Stimulated activated CD8-positive, alpha-beta memory T cell treated with anti-CD3 and anti-CD28 coated beads, Interleukin-2, amount 100 ng/mL, for 48 hours (primary cell): ENCODE measurements at places on chromosomes 5 and 9.

- no peak for DNase-seq
Measured at GRCh38 chr5:173243831-173244305, 8.9 kb upstream of the NKX2-5 start.

DNA sequence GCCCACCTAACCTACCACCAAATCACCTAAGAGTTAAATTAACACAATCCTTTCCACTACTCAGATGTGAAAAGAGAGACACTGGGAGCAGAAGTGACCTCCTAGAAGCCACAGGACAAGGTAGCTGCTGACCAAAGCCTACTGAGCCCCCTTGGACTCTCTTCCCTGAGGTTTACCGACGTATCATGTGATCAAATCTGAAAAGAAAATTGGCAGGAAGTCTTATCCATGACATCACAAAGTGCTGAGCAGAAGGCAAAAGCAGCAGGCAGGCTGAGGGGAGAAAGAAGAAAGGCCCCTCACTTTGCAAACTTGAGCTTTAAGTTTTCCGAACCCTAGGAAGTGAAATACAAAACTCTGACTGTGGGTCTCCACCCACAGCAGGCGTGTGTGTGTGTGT, 11.1 kb downstream of the PRELID2 start:
- DNase-seq, result no peak

- no peak for DNase-seq
Measured at GRCh38 chr9:112382501-112383364, 2.8 kb downstream of the HSDL2 start.

DNA sequence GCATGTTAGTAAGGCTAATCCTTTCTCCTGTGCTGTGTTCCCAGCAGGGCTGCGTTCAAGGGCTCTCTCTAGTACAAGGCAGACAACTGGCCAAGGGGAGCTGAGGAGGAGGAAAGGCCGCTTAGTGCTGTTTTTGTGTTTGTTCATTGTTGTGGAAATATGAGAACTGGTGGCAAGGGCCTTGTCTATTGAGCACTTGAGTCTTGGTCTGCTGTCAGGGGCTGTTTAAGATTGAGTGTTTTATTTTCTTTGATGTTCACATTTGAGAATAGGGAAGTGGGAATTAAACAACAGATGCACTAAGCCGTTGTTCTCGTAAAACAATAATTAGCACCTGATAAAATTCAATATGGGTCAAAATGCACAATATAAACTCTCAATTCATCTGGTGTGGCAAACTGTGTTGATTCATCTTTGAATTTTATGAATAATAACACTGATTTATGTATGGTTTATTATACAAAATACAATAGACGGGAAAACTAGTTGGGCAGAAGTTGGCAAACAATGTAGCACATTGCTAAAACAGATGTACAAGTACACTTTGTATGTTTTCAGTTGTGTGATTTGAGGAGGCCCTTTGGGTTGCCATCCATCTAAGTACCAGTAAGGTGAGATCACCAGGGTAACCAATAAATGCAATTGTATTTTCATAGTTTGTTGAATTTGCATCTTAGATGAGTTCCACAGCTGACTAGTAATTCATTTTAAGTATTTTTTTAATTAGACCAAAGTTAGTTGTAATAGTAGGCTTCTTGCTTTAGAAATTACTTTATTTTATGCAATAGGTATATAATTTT, 97.6 kb upstream of the GRHPR start:
- no peak for DNase-seq

- DNase-seq, result no peak
Measured at GRCh38 chr5:38673671-38674071, 117.2 kb upstream of the LIFR start.

DNA sequence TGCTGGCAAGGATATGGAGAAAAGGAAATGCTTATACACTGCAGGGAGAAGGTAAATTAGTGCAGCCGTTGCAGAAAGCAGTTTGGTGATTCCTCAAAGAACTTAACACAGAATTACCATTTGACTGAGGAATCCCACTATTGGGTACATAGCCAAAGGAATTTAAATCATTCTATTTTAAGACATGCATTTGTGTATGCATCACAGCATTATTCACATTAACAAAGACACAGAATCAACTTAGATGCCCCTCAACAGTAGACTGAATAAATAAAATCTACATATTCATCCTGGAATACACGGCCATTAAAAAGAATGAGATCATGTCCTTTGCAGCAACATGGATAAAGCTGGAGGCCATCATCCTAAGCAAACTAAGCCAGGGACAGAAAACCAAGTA, 510.1 kb upstream of the CDH9 start:
- no peak for DNase-seq

- DNase-seq, result peak; percentile 52
Measured at GRCh38 chr9:129208207-129209032, 30.4 kb upstream of the IER5L start.

- no peak for DNase-seq
Measured at GRCh38 chr9:114864471-114864870, 58.6 kb upstream of the TNFSF15 start.

- DNase-seq, result no peak
Measured at GRCh38 chr5:76367623-76368371, 35.3 kb upstream of the IQGAP2 start.

- DNase-seq, result no peak
Measured at GRCh38 chr5:68770551-68770950, 323.3 kb upstream of the SLC30A5 start.

DNA sequence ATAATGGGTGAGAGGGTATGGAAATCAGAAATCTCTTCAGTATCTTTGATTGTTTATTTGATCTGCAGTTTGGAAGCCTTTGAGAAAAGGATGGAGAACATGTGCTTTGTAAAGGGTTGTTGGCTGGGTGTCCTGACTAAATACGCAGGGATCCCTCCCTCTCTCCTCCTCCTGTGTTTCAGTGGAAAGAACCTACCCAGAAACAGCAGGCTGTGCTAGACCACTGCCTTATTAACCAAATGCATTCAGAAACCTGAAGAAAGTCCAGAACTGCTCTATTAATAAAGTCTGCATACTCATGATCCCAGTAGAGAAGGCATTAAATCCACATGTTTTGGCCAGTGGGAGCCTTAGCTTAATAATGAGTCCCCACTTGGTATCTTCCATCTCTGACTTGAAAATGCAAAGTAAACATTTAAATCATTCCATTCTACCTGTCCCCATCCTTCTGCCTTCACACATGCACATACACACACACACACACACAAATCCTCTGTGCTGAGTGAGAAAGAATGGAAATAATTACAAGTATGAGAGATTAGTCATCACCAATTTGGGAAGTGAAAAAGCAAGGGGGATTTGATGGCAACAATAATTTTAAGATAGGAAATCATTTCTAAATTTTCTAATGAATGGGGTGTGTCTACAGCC, 10.0 kb upstream of the LECT2 start:
- no peak for DNase-seq

- DNase-seq, result no peak
Measured at GRCh38 chr9:117395151-117395650, 19.7 kb downstream of the ASTN2 start.

GRCh38 chr9:91177661-91178280, 183.9 kb downstream of the AUH start:
- DNase-seq, result no peak

DNA sequence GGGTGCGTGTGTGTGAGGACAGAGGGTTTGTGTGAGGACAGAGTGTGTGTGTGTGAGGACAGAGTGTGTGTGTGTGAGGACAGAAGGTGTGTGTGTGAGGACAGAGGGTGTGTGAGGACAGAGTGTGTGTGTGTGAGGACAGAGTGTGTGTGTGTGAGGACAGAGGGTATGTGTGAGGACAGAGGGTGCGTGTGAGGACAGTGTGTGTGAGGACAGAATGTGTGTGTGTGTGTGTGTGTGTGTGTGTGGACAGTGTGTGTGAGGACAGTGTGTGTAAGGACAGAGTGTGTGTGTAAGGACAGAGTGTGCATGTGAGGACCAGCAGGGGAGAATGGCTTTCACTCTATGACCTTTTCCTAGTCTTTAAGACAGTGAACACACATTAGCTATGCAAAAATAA, 63.1 kb upstream of the UBAC1 start:
- no peak for DNase-seq

DNA sequence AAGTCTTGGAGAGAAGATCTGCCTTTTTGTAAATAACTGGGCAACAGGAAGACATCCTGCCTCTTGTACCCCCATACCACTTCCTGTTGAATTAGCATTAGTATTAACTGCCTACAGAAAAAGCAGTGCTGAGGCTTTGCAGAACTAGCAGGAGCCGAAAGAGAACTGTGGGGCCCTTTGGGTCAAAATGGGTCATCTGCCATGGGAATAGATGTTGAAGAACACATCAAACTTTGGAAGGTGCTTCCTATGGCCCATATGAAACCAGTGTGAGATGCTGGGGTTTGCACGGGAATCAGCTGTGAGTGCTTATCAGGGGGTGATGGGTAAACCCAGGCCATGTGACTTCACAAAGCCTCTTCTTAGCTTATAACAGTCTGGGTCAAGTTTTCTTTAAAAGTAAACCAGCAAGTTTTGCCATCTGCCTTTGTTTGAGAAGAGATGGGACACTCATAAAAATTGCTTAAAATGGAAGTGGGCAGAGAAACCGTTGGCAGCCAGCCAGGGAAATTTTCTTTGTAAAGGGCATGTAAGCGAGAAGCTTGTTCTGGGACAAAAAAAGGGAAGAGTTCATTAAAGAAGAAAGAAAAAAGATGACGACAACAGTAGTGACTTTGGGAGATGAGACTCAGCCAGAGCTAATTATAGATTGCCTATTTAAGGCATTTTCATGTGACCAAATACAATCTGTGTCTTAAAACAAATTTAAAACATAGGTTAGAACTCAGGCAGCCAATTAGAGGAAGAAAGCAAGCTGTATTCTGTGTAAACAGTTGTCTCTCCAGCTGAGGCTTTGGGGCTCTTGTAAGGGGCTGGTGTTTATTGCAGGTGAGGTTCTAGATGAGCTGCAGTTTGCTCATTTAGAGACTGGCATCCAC, 4.4 kb downstream of the SLC25A25 start:
- DNase-seq, result peak; percentile 30

- no peak for DNase-seq
Measured at GRCh38 chr5:139752506-139753473, 42.8 kb upstream of the PSD2 start.

DNA sequence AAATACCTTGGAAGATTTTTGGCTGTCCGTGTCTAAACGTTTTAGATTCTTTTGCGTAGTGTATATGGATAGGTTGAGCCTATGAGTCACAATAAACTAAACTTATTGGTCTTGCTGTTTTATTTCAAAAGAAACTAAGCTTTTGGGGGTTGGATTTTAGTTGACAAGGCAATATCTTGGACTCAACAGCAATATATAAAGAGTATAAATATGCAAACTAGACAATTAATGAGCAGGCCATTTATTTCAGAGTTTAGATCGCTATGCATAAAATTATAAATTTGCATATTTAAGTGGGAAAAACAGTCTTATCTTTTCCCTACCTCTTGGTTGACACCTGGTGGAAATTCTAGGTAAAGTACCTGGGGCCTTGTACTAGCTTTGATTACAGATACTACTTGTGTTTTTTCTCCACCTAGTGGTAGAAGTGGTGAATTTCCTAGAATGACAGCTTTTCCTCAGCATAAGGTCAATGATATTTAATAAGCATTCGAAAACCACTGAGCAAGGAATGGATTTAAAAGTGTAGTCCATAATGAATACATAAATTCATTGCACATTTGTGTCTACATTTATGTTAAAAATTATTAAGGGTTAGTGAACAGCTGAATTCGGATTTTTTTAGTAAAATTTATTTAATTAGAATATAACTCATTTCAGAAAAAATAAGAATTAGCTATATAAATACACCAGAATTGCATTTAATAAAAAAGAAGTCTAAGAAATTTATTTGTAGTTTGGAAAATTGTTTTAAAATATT, 1.7 kb upstream of the ARRDC3 start:
- DNase-seq, result no peak

- no peak for DNase-seq
Measured at GRCh38 chr5:135264451-135265440, 134.3 kb downstream of the MACROH2A1 start.

DNA sequence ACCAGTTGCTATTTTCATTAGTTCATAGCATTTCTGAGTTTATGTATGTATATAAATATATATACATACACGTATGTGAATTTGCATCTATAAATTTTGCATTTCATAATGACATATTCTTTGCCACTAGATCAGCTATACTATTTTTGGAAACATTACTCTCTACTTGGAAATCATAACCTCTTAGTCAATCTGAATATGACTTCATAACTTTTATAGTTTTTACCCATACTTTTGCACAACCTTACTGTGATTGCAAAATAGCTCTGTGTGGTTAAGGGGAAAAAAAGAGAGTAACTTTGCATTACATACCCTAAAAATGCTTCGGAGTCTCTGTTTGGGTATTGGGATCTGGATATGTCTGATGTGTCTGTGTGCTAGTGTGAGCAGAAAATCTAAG, 44.9 kb upstream of the ADAMTSL1 start:
- DNase-seq, result no peak

DNA sequence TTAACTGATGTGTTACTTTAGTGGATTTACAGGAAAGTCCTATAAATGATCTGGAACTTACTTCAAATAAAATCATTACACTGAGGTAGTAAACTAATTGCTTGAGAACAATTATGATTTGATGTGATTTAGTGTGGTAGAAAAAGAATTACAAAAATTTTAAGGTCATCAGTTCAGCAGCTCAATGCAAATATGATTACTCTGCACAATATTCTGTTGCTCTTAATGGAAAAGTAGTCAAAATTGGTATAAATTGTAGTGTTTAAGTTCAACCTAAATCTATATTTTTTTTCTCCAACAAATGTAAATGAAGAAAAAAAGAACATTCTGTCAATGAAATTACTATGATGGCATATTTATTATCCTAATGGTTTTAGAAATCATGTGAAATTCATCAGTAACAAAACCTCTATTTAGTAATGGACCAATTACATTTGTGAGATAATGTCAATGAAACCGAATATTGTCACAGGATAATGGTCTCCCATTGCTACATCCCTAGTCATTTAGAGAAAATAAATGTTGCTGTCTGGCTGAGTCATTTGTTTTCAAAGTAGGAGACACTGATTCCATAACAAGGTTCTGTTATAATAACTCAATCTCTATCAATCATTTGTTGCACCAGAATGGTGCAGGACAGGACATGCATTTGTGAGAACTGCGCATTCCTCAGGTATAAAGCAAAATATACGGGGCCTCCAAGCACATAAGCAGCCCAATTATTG, 177.1 kb downstream of the NFIB start:
- DNase-seq, result no peak

DNA sequence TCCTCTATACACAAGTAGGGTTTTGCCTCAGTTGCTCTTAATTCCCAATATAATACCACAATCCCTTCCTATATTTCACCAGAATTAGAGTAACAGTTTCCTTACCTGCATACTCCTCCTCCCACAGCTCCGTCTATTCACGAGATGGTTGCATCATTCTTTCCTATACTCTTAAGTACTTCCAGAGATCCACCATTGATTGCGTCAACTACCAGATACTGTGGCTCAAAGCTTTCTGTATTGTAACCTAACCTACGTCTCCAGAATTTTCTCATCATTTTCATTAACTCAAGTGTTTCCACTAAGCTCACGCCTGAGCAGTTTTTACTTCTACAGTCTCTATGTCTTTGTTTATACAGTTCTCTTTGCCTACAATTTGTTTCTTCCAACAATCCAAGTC, 31.2 kb upstream of the MINAR2 start:
- no peak for DNase-seq
